ENCODE measurements at places on chromosomes 1 and 21.

GRCh38 chr1:227357927-227358302 lies 39.6 kb upstream of the CDC42BPA start:
- DNase-seq, result no peak

DNA sequence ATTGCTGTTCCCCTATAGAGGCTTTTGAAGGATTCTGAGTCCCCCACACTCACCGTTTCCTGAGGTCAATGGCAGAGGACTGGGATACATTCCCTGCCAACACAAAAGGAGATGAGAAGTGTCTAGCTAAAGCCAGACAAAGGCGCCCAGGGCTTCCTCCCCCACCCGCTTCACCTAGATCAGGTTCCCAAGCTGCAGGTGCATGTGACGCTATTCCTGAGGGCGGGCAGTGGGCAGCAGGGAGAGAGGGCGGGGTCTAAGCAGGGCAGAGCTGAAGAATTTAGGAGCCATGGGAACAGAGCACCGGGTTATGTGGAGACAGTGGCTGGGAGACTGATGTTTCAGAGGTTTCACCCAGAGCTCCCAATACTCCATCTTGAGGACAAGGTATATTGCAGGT lies 6.0 kb upstream of the ARHGEF2 start:
- no peak for DNase-seq

- DNase-seq, result no peak
Observed at GRCh38 chr1:178960482-178961240, 65.0 kb upstream of the FAM20B start.

DNA sequence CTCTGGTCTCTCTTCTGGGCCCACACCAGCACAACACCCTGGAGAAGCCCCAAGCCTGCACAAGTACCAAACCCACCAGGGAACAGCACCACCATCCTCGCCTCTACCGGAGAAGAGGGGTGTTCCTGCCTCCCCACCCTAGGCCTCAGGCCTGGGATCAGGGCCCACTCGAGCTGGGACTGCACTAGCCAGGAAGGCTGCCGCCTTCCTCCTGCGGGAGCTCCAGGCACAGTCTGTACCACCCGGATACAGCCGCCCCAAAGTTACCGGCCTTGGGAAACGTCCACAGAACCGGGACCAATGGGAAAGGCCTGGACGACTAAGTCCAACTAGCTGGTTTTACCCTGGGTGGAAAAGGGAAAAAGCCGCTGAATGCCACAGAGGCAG lies 3.4 kb downstream of the TAL1 start:
- DNase-seq, result no peak

DNA sequence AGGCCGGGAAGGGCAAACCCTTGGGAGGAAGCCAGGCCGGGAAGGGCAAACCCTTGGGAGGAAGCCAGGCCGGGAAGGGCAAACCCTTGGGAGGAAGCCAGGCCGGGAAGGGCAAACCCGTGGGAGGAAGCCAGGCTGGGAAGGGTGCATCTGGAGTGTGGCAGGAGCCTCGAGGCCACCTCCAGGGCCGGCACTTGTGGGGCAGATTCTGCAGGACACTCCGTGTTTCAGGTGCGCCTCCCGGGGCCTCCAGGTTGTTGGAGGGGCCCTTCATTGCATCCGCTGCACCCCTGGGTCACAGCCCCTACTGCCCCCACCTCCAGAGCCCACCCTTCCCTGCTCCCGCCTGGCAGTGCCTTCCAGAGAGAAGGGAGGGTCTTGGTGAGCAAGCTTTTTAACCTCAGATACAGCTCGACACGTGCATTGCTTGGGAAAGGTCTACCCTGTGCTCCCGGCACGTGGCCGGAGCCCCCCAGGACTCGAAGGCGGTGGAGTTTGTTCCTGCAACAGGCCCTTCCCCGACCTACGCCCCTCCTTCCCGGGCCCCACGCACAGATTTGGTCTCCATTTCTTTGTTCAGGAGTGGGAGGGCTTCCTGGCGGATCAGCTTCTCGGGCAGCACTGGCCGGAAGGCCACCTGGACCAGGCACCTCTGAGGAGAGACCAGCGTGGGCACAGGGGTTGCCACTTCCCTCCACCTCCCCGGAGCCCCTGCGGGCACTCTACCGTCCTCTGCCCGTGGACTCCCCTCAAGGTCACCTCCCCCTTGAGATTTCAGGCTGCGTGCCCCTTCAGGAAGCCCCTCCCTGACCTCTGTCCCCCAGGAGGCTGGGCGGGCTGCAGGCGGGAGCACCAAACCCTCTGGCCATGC lies 9.4 kb upstream of the TMEM52 start:
- no peak for DNase-seq

DNA sequence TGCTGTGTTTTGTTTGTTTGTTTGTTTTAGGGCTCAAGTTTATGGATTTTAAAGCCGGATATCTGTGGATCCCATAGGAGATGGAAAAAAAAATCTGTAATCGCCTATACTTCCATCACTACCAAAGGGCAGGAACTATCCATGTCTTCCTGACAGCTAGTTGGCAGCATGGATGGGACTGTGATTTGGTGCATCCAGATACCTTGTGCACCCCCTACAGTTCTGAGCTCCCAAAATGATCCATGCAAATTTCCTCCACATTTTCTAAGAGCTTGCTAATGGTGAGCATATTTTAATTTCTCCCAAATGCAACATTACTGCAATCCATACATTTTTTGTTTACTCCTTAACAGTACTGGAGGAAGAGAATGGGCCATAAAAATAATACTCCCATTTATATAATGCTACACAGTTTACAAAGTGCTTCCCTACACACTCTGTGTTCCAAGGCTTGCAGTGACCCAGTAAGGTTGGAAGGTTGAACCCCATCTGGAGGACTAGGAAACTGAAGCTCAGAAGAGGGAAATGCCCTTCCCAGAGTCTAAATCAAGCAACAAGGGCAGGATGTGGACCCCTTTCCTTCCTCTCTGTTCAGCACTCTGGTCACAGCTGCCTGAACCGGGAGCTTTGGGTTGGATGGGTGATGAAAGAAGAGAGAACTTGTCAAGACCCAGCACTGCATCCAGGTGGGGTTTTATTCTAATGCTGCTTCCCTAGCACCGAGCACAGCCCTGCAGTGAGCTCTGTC lies 48.0 kb downstream of the CAPN8 start:
- no peak for DNase-seq

GRCh38 chr1:1169429-1170214 lies 4.1 kb upstream of the TTLL10 start:
- DNase-seq, result no peak

DNA sequence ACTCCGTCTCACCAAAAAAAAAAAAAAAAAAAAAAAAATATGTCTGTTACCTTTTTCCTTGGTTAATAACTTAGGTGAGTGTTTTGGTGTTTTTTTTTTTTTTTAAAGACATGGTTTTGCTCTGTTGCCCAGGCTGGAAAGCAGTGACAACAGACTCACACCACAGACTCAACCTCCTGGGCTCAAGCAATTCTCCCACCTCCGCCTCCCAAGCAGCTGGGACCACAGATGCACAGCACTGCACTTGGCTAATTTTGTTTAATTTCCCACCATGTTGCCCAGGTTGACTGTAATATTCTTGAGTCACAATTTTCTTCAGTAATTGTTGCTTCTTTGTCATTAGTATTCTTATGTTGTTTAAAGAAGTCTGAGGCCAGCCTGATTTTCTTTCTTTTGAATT lies 149.2 kb upstream of the SYT6 start:
- no peak for DNase-seq

DNA sequence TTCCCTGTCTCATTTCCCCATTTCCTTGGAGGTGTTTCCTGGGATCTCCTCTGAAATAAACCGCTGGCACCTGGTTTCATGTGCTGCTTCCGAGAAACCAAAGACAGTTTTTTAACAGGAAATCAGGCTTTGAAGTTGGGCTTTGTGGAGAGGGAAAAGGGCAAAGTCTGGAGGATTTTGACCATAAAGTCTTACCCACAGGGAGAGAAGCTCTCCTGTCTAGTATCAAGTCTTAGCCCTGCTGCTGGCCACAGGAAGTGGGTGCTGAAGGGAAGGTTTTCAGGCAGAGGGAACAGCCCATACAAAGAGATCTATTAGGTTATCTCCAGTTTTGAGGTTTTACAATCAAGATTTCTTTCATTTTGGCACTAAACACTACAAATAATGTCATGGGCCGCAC lies 29.3 kb downstream of the SLC5A9 start:
- no peak for DNase-seq

DNA sequence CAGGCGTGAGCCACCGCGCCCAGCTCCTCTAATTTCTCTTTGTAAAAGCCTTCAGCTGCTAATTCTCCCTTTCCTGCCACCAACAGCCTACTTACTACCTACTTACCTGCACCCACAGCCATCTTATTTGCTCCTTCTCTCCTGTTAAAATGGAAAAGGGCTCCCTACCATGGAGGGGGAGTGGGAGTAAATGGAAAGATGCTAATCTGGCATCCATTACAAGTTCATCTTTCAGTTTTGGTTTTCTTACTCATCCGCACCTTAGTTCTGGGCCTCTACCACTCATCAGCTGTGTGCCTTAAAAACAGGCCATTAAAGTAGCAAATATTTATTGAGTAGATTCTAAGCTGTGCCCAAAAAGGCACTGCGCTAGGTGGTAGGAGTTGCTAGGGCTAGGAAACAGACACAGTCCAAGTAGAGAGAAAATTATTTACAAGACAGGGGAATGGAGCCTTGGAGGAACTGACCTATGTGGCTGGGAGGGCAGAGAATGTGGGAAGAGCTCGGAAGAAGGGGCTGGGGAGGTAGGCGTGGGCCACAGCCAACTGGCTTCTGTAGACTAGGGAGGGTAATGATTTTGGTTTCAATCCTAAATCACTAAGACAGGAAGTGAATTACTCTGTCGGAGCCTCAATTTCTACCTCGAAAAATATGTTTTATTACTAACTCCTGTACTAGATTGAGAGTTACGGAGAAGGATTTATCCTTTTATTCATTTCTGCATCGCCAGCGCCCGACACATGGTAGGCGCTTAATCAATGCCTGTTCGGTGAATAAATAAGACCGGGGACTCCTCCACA lies 685 bp upstream of the DDI2 start:
- no peak for DNase-seq

DNA sequence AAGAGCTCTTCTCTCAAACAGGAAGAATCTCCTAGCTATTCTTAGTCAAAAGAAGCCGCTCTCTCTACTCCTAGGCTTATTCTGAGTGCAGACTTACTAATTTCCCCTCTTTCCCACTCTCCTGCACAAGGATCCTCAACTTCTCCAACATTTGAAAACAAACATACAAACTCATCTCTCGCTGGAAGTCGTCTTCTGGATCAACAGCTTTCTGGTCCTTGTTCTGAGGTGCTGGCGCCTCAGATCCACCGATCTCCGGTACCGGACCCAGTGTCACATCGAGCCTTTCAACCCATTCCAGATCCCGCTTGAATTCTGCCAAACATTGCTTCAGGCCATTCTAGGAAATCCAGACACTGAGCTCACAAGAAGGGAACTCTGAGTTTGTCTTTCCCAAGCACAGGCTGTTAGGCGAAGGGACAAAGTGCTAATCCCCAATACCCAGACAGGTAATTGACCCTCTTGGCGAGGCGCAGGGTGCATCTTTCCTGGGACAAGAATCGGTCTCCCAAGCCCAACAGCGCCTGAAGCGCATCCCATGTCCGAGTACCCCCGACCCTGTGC lies 696 bp downstream of the EBNA1BP2 start:
- DNase-seq, result peak; percentile 11

DNA sequence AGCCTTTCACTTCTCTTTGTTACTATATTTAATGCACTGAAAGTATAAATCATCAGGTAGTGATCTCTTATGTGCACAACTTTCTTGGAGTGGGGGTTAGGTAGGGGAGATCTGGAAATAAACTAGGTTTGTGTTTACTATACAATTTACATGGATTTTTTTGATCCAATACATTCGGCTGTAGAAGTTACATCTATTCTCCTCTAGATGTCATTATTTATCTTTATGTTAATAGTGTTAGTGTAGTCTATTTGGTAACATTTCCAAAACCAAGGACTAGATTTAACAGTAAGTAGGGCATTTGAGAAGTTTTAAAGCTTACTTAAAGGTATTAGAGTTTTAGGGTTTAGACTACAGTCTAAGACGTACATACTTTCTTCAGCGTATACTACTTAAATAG lies 5.4 kb downstream of the VPS45 start:
- peak; percentile 46 for DNase-seq

Data from OCI-LY7 (cell line).